ENCODE measurements at places on chromosomes 5 and 9. TPM values are rescaled to one million over a fixed set of nuclear protein-coding genes. Genes with fewer than 3 reads are reported as not detected.

The FSD1L gene
- 2.0 TPM for total RNA-seq

The C5 gene
- total RNA-seq: 2.0 TPM

The CYSRT1 gene
- total RNA-seq: not detected

The SMAD5 gene
- 44.0 TPM for total RNA-seq

The PIK3R1 gene
- 313 TPM for total RNA-seq

GRCh38 chr5:124007675-124008398, 495.9 kb downstream of the CSNK1G3 start:
- no peak for DNase-seq

DNA sequence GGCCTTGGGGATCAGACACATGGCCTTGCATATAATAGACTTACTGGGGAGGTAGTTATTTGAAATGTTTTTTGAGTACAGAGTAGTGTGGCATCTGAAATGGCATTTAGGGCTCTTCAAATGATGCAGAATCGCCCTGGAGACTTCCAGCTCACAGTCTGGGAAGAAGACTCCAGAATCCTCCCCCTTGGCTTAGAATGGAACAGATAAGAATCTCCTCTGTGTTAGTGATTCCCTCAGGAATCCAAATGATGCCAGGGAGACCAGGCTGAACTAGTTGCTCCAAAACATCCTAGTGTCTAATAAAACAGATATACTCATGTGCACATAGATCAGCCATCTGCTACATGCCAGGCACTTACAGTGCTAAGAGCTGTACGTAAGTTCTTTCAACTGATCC, 38.6 kb upstream of the SMC5 start:
- no peak for DNase-seq

DNA sequence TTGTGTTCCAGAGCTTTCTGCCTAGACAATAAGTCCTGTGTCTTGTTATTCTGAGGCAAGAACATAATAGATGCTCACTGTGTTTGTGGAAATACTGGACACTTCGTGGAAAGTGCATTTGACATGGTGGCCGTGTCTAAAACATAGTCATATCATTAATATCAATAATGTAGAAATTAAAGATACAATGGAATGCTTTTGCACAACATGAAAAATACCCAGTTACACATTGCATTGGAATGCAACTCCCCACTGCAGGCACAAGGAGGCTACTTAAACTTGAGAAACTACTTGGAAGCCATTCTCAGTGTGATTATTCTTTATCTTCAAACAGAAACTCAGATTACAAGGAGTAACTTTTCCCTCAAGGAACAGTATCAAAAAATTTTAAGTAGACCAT, 145.3 kb upstream of the ZNF462 start:
- DNase-seq: no peak

- no peak for DNase-seq
Measured at GRCh38 chr5:171436804-171437285, 17.4 kb downstream of the FGF18 start.

GRCh38 chr9:12822111-12822510, 47.3 kb downstream of the LURAP1L start:
- DNase-seq: no peak

- DNase-seq: peak; percentile 63
Measured at GRCh38 chr9:89426384-89426961, 71.4 kb downstream of the SEMA4D start.

GRCh38 chr9:128771094-128771721, 519 bp downstream of the ZER1 start:
- DNase-seq: peak; percentile 55

- DNase-seq: no peak
Measured at GRCh38 chr9:6793203-6793602, 35.4 kb downstream of the KDM4C start.

DNA sequence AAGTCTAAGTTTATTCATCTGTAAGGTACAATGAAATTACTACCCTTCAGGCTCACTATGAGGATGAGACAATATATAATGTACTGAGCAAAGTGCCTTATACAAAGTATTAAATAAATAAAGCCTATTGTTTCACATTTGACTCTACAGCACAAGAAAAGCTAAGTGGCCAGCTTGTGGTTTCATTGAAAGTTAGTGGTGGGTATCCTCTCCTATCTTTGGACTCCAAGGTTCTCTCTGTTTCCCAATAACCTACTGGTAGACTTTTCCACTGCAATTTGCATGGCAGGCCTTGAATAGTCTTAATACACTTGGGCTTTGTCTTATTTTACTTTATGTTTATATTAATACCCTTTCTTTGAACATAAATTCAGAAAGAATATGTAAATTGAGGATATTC, 262.7 kb downstream of the DEPDC1B start:
- DNase-seq: no peak

DNA sequence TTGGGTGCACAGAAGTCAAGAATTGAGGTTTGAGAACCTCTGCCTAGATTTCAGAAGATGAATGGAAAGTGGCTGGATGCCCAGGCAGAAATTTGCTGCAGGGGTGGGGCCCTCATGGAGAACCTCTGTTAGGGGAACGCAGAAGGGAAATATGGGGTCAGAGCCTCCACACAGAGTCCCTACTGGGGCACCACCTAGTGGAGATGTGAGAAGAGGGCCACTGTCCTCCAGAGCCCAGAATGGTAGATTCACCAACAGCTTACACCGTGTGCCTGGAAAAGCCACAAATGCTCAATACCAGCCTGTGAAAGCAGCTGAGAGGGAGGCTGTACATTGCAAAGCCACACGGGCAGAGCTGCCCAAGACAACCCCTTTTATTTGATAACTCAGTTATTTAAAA, 383.5 kb downstream of the TLE4 start:
- no peak for DNase-seq

DNA sequence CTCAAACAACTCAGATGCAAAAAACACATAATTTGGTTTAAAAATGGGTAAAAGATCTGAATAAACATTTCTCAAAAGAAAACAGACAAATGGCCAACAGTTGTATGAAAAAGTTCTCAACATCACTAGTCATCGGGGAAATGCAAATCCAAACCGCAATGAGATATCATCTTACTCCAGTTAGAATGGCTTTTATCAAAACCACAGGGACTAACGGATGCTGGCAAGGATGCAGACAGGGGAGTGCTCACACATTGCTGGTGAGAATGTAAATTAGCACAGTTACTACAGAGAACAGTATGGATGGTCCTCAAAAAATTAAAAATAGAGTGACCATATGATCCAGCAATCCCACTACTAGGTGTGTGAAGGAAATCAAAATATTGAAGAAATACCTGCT, 589.1 kb upstream of the ADAMTS16 start:
- DNase-seq: no peak

- DNase-seq: no peak
Measured at GRCh38 chr9:5917273-5917672, 26.6 kb downstream of the MLANA start.

DNA sequence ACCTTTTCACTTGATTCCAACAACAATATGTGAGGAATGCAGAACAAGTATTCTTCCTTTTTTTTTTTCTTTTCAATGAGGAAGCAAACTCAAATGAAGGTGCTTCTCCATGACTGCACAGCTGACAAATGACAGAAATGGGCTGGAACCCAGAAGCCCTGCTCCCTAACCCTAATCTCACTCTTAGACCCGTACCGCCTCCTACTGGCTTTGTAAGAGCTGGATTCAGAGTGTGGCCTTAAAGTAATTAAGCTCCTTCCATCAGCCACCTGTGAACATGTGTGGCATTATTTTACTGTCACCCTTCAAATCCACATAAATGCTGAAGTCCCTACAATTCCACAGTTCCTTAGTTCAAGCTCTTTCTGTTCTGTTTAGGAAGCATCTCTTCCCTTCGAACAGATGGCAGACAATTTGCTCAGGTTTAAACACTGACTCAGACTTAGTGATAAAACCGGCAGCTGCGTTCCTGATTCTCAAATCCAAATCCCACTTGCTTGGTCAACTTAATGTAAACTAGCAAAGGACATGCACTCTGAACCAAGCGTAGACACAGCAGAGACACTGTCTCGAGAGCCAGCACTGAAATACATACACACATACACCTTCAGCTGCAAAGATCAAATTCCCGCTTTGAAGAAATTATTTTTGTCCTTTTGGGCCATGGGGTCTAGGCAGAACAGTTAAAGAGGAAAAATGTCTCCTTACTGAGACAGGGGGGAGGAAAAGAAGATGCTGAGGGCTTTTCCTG, 316.7 kb upstream of the TLE4 start:
- no peak for DNase-seq

GRCh38 chr5:133049726-133050048, 2.1 kb upstream of the HSPA4 start:
- no peak for DNase-seq
